ENCODE measurements at places on chromosomes 2 and 18.

DNA sequence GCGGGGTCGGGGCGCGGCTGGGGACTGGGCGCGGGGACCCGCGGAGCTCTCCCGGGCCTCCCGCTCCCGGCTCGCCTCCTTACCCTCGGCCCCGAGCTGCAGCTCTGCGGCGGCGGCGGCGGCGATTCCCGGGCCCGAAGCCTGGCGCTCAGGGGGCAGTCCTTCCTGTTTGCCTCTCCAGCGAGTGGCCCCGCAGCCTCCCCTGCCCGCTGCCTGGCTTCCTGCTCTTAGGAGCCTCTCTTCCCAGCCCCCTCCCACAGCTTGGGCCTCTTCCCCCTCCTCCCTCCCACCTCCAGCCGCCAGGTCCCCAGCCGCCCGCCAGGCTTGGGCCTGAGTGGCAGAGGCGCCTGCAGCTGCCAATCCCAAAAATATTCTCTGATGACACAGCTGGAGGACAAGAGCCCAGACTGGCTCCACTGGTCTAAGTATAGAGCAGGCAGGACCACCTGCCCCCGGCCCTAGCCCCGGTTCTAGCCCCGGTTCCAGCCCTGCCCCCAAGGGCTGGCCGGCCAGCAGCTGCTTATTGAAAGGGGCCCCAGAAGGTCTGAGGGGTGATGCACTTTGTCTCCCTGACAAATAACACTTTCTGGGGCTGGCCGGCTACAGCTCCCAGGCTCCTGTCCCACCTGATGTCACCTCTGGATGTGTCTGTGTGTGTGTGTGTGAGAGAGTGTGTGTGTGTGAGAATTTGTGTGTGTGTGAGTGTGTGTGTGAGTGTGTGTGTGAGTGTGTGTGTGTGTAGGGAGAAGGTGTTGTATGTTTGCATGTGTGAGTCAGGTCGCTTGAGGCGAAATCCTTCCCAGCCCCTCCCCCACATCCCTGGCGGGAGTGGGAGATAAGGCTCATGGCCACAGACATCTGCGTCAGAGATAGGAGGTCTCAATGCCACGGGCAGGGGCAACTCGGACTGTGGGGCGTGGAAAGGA is at the start of gene OBSL1:
TSS of gene OBSL1 (minus strand) at position 229 of the 926 bp plus-strand sequence. CDS start 307 bp downstream, outside the sequence.
- no peak for DNase-seq

- no peak for DNase-seq
These were observed 24.8 kb downstream of the WDR75 start for GRCh38 chr2:189466046-189466445.

GRCh38 chr2:163748420-163748819 is 12.6 kb upstream of the FIGN start:
- no peak for DNase-seq

- DNase-seq: no peak
These were observed 28.8 kb downstream of the ASAP2 start for GRCh38 chr2:9235147-9236044.

- no peak for DNase-seq
These were observed 260.0 kb downstream of the ASXL3 start for GRCh38 chr18:33838054-33838453.

- no peak for DNase-seq
These were observed 193.2 kb upstream of the TPO start for GRCh38 chr2:1219901-1220573.

GRCh38 chr2:106161938-106162820 is 31.9 kb downstream of the UXS1 start:
- DNase-seq: no peak
